Stimulated activated naive CD8-positive, alpha-beta T cell treated with anti-CD3 and anti-CD28 coated beads, Interleukin-15, Interleukin-2, amounts not matched to agents 100 U/mL and 50 U/mL, for 24 hours (primary cell): ENCODE measurements at places on chromosomes 5 and 9.
A peak's percentile ranks its signal among the peaks of the same experiment; 100 is the strongest.

- DNase-seq: no peak
These were observed 600.8 kb upstream of the ARRDC3 start for GRCh38 chr5:91983869-91984268.

DNA sequence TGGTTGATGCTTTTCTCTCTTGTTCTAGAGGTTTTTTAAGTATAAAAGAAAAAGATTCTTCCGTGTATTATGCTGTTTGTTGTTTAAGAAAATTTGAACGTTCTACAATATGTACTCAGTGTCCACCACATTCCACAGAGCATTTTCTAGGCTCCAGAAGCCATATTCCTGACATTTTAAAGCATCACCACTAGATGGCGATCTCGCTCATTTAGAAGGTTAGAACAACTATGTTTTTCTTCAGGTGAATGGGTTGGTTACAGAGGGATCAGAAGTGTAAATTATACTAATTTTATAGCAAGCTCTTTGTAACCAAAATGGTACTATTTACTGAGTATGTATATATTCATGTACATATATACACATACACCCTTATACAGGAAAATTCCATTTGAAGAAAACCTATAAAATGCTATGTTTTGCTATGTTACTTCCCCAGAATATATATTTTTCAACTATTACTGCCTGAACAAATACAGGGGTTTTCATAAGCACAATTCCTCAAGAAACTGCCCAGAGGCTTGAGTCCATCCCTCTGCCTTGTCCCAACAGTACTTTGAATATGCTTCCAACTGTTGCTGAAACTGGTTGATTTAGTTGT lies 284.3 kb downstream of the CCDC171 start:
- peak; percentile 17 for DNase-seq

GRCh38 chr5:142797420-142797819 lies 27.2 kb downstream of the ARHGAP26 start:
- DNase-seq: no peak

DNA sequence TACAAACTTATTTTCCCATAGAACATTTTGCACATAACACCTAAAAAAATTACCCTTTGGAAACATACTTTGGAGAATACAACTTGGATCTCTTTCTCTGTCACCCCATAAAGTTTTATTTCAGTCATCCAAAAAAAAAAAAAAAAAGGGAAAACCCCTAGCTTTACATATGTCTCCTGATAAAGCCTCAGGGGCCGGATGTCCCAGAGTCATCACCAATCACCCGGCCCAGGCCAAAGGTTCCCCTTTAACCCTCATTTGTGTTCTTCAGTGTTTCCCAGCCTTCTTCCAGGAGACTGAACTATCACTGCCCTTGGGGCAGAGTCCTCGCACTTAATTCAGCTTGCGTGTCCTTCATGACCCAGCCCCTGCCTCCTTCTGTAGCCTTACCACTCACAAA lies 28.8 kb downstream of the ANXA6 start:
- no peak for DNase-seq

DNA sequence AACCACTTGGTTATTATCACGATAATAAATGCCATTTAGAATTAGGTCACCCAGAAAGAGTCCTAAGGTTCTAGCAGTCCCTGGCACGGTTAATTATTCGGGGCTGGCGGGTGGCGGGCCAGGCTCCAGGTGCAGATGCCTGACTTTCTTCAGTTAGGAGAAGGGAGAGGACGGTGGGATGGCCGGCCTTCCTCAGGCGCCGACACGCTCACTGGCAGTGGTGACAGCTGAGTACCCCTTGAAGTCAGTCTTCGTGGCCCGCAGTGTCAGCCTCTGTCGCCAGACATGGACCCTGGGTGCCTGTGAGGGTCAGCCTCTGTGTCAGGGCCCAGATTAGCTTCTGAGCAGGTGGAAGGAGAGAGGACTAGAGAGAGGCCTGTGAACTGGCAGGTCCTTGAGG lies 21.1 kb upstream of the EXOC3 start:
- no peak for DNase-seq

GRCh38 chr9:16912197-16912596 lies 41.7 kb upstream of the BNC2 start:
- DNase-seq: no peak
